ENCODE measurements at places on chromosomes 6 and 20.

DNA sequence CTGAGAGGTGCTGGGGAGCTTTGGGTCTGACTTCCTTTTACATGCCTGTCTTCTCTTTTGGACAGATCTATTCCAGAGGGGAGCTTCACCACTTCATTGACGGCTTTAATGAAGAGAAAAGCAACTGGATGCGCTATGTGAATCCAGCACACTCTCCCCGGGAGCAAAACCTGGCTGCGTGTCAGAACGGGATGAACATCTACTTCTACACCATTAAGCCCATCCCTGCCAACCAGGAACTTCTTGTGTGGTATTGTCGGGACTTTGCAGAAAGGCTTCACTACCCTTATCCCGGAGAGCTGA, 13.1 kb downstream of the PRDM1 start:
- no peak for DNase-seq

- no peak for DNase-seq
These were observed 25.9 kb downstream of the RIN2 start for GRCh38 chr20:19783966-19784401.

GRCh38 chr20:23540624-23541023, 27.7 kb downstream of the CST9L start:
- DNase-seq, result no peak

DNA sequence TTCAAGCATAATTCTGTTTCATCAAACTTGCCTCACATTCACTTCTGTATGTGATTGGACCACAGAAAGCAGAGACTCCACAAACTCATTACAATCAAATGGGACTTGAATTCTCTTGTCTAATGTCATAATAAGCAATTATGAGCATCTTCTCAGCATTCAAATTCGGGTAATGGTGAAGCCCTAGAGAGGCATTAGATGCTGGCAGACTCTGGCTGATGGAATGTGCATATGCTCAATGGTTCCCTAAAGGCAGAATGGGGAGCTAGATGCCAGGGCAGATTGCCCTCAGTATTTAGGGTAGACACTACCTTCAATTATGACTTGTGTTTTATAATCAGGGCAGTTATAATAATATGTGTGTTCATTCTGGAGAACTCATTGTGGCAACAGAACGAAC, 127.9 kb downstream of the HDGFL1 start:
- no peak for DNase-seq

- no peak for DNase-seq
These were observed 27.3 kb downstream of the JPH2 start for GRCh38 chr20:44159711-44160110.

- DNase-seq, result no peak
These were observed 33.4 kb downstream of the PLN start for GRCh38 chr6:118581489-118581959.

- no peak for DNase-seq
These were observed 555.9 kb downstream of the C6orf118 start for GRCh38 chr6:164753517-164753916.

Data from activated T-cell treated with anti-CD3 and anti-CD28 coated beads, Interleukin-2, amount 50 U/mL, for 4 hours (primary cell).